ENCODE measurements at places on chromosomes 11 and 22.

DNA sequence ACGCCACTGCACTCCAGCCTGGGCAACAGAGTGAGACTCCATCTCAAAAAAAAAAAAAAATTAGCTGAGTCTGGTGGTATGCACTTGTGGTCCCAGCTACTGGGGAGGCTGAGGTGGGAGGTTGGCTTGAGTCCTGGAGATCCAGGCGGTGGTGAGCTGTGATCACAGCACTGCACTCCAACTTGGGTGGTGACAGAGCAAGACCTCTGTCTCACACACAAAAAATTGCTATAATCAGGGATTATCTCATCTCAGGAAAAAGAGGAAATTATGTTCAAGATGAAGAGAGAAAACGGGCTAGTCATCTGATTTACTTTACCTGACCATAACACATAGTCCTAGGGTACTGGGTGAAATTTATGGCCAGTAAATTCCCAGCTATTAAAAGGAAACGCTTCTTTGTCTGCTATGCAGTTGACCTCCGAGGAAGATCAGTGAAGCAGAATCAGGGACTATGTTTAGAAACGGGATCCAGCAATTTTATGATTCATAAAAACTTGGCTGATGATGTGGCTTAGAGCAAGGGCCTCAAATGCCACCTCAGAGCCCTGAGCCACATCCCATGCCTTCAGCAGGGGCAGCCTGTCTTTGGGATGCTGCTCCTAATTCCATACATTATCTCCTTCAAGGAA lies 386.2 kb downstream of the NTM start:
- DNase-seq = peak; percentile 51

DNA sequence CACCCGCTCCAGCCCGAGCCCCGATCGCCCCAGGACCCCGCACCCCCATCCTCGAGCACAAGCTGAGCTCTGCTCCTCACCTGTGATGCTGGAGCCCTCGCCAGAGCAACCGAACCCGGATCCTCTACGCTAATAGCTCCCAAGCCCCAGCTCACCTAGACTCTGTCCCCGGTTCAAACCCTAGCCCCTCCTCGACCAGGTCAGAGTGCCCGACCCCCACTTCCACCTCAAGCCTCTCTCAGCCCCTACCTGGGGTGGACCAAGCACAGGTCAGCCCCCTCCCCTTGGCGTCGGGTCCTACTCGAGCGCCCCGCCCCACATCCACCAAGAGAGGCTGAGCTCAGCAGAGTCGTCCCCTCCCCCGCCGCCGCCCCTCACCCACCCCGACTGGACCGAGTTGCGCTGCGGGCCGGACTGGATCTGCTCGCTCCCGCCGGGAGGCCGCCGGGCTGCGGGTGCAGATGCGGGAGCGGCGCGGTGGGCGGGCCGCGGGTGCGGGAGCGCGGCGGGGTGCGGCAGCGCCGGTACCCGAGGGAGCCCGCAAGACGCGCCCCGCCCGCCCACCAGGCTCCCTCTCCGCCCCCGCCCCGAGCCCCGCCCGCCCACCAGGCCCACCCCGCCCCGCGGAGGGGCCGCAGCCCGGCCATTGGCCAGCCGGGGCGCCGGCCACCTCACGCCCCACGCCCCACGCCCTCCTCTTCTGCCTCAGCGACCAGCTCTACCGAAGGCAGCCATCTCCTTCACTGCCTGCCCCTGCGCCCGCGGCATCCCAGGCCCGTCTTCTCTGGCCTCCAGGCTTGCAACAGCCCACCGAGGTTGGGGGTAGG lies 577 bp upstream of the DKK3 start:
- DNase-seq = peak; percentile 65

DNA sequence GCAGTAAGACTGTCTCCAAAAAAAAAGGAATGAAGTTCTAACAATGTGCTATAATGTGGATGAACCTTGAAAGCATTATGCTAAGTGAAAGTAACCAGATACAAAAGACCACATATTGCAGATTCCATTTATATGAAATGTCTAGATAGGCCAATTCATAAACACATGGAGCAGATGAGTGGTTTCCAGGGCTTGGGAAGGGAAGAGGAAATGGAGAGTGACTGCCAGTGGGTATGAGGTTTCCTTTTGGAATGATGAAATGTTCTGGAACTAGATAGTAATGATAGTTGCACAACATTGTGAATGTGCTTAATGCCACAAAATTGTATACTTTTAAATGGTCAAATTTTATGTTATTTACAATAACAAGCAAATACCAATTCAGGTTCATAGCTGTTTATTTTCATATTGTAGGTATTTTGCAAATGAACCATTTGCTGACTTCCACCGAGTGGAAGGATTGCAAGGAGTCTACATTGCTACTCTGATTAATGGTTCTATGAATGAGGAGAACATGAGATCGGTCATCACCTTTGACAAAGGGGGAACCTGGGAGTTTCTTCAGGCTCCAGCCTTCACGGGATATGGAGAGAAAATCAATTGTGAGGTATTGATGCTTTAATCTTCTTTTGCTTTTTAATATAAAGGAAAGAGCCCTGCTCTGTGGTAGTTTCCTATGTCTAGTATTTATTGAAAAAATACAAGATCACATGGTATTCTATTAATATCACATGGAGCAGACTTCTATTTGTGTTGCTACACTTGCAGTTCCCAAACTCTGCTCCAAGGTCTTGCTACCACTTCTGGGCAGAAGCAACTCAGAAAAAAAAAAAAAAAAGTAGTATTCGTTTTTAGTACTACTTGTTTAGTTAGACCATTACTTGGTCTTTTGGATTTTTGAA lies 67.7 kb upstream of the SORL1-AS1 start:
- peak; percentile 16 for DNase-seq

- no peak for DNase-seq
Observed at GRCh38 chr11:58060939-58061672, 30.4 kb downstream of the OR6Q1 start.

- DNase-seq = peak; percentile 7
Observed at GRCh38 chr22:40289991-40290459, 56.3 kb upstream of the ADSL start.

GRCh38 chr11:111344032-111344431 lies 35.0 kb downstream of the POU2AF1 start:
- peak; percentile 53 for DNase-seq

DNA sequence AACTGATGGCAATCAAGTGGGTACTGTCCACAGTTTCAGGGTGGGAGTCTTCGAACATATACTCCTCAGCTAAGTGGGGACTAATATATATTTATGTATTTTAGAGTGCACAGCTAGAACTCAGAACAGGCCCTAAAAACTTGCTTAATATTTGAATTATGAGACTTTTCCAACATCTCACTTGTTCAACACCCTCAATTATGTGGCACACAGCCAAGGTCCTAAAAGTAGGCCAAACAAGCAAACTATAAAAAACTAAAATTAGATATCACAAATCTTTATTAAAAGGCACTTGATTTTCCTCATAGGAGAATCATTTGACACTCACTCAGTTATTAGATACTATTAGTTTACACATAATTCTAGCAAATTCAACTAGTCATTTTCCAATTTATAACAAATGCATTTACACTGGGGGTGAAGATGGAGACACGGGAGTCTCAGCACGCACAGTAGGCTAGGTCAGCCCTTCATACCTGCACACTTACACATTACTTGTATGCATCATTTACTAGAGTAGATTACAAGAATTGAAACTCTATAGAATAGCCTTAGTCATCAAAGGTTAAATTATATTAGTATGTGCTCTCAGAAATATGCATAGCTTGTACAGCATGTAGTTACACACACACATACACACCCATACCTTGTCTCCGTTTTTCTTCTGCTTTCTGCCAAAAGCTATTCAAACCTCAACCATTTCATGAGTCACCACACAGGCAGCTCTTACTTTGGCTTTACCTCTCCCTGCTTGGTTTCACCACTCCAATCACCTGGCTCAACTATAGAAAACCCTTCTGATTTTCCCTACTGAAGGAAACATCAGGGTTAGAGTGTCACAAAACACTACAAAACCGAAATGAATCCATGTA lies 171.5 kb downstream of the SBF2 start:
- peak; percentile 61 for DNase-seq

DNA sequence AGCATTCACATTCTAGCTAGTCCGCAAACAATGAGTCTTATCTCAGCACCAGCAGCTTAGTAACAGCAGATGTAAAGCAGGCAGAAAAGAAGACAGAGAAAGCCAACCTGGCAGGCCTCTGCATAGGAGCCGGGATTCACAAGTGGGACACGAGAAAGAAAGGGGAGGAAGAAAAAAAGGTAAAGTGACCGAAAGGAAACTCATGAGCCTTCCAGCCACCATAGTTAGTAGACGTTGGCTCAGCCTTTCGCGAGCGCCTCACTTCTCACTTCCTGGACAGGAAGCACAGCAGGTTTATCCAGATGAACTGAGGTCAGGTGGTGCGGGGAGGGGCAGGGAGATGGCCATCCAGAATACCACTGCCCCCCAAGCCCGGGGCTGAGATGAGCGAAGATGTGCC lies 19.7 kb upstream of the KAT5 start:
- DNase-seq = no peak

DNA sequence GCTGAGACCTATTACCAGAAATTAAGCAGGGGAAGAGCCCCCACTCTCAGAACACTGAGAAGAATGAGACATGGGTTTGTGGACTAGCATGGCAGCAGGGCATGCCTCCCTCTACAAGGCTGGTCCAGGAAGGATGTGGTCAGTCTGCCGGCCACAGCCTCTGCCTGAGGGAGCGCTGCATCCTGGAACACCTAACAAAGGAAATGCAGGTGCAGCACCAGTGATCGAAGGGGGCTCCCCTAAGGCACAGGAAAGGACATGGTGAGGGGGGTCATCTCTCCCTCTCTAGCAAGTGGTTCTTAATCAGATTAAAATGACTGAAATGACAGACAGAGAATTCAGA lies 40.6 kb upstream of the ARL14EP start:
- no peak for DNase-seq

GRCh38 chr22:28906312-28906711 lies 22.9 kb downstream of the ZNRF3 start:
- no peak for DNase-seq

DNA sequence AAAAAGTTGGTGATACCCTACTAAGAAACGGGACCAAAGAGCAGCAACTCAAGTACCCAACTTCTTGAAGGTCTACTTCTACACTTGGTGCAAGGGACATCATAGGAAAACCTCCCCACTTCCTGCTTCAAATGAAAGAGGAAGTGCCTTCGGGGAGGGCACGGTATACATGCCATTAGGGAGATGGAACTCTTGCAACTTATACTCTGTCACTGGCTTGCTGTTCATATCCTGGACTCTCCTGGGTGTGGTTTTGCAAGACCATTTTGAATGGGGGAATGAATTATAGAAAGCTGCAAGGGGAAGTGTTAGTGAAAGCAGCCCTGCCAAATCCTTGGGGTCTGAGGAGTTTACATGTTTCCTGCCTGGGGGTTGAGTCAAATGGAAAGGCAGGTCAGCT lies 41.9 kb downstream of the CSNK2A3 start:
- no peak for DNase-seq

DNA sequence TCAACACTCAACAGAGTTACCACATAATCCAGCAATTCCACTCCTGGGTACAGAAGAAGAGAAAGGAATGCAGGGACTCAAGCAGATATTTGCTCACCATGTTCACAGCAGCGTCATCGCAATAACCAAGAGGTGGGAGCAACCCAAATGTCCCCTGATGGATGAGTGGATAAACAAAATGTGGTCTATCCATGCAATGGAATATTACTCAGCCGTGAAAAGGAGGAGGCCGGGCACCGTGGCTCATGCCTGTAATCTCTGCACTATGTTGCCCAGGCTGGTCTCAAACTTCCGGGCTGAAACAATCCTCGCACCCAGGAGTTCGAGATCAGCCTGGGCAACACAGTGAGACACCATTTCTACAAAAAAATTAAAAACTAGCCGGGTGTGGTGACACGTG lies 131.7 kb downstream of the CTTN start:
- DNase-seq = no peak

DNA sequence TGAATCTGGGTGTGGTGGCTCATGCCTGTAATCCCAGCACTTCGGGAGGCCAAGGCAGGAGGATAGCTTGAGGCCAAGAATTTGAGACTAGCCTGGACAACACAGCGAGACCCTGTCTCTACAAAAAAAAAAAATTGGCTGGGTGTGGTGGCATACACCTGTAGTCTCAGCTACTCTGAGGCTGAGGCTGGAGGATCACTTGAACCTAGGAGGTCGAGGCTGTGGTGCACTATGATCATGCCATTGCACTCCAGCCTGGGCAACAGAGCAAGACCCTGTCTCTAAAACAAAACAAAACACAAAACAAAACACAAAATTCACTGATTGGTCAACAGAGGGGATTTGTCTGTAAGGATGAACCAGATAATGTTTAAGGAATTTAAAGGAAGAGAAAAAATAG lies 113.7 kb downstream of the STIM1 start:
- DNase-seq = no peak

GRCh38 chr11:71505781-71506180 lies 21.3 kb upstream of the KRTAP5-7 start:
- DNase-seq = no peak

DNA sequence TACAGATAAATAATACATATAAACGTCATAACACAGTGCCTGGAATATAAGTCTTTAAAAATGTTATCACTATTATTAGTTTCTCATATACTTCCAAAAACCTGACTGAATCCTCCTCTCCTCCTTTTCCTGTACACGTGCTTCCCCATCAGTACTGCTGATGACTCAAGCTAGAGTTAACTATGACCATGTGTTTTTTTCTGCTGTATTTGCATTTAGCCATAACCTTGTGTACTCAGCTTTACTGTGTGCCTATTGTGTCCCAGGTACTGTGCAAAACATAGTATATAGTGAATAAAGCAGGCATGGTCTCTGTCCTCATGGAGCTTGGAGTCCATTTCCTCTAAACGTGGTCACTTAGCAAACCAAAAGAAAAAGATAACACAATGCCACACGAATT lies 56.5 kb upstream of the ARHGAP32 start:
- peak; percentile 66 for DNase-seq

- no peak for DNase-seq
Observed at GRCh38 chr11:13376838-13377237, 86.2 kb downstream of the BTBD10 start.

GRCh38 chr11:2778630-2779498 lies 79.1 kb upstream of the KCNQ1OT1 start:
- DNase-seq = peak; percentile 68

DNA sequence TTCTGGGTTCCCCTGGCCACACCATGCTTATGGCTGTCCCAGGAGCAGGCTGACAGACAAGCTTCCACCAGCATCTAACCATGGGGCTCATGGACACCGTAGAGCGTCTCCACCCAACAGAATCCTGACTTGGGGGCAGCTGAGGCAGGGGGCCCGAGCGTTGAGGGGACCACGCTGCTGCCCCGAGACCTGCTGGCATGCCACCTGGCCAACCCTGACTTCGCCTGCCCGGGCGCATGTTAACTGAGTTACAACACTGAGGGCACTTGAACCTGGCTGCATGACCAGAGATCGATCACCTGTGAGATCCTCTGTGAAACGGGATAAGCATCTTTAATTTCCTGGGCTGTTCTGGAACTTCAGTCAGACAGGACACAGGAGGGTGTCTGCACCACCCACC lies 13.7 kb downstream of the PPM1F start:
- no peak for DNase-seq

DNA sequence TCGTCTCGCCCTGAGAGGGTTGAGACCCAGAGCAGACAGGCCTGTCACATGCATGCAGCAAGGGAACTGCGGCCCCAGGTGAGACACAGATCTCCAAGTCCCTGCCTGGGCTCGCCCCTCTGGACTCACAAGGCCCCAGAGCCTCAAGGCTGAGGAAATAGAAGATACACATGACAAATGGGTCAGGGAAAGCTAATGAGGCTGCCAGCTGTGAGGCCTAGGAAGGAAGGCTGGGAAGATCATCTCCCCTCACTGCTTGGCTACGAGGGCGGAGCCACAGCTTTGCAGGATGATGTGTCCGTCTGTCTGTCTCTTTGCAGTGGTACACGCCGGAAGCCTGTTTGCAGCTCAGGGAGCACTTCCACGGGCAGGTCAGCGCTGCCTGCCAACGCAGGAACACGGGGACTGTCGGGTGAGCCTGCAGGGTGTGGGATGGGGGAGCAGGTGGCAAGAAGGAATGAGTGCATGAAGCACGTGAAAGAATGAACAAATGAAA lies 4.5 kb downstream of the RAB36 start:
- no peak for DNase-seq

Data from astrocyte of the spinal cord (primary cell).